ENCODE measurements at places on chromosomes 5 and 9.
A peak's percentile ranks its signal among the peaks of the same experiment; 100 is the strongest.

DNA sequence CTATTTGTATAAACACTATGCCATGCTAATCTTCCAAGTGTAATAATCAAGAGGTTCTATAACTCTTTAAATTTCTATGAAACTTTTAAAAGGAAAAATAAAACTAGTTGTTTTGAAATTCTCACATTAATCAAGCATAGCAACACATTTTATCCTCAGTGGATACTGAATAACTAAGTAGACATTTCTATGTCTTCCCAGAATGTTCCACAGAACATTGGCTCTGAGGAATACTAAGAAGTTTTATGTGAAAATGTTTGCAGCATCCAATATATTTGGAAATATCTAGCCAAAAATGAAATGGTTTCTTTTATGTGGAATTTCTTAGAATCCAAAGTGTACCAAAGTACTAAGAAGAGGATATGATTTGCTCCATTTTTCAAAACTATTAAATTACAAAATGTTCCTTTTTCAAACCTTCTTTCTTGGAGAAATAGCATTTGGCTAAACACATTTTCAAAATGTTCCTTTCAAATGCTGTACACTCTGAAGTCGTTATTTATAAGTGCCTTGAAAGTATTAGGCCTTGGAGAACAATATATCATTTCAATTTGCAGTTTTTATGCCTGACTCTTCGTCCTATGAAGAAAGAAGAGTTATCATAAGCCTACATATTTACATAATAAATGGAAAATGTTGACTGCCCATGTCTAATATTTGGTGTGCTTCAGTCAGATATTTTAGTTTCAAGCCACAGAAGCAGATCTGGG is 175.6 kb upstream of the COX7C start:
- DNase-seq: no peak

GRCh38 chr9:5886114-5886939 is 4.4 kb upstream of the MLANA start:
- peak; percentile 55 for DNase-seq

GRCh38 chr5:160118349-160119141 is 705 bp downstream of the PWWP2A start:
- peak; percentile 22 for DNase-seq

DNA sequence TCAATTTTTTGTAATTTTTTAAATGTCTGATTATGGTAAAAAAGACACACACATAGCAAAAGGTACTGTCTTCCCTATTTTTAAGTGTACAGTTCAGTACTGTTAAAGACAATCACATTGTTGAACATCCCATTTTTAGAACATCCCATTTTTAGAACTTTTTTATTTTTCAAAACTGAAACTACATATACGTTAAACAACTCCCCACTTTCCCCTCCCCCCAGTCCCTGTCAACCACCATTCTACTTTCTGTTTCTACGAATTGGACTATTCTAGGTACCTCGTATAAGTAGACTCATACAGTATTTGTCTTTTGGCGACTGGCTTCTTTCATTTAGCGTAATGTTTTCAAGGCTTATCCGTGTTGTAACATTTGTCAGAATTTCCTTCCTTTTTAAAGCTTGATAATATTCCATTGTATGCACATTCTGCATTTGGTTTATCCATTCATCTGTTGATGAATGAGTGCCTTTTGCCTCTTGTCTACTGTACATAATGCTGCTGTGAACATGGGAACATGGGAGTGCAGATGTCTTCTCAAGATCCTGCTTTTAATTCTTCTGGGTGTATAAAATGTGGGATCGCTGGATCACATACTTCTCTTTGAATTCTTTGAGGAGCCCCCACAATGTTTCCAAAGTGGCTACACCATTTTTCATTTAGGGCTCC is 154.0 kb downstream of the PIK3R1 start:
- no peak for DNase-seq

GRCh38 chr9:131747352-131747751 is 7.5 kb upstream of the RAPGEF1 start:
- DNase-seq: no peak

GRCh38 chr5:148751025-148751424 is 75.4 kb upstream of the ADRB2 start:
- DNase-seq: no peak

DNA sequence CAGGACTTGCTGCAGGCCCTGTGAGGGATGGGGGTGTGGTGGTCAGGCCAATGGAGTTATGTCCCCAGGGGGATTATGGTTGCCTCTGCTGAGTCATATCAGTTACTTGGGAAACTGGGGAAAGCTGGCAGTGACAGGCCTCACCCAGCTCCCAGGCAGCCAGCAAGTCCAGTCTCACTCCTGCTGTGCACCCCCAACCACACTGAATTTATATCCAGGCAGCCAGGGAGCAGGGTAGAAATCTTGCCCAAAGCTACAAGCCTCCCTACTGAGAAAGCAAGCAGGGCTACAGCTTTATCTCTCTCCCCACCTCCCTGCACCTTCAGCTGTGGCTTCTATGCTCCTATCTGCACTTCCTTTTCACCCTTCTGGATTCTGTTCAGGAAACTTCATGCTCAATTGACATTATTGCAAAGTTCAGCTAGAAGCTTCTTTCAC is 2076.0 kb upstream of the CDH9 start:
- DNase-seq: no peak

GRCh38 chr5:78671609-78672008 is 23.0 kb upstream of the LHFPL2 start:
- no peak for DNase-seq

DNA sequence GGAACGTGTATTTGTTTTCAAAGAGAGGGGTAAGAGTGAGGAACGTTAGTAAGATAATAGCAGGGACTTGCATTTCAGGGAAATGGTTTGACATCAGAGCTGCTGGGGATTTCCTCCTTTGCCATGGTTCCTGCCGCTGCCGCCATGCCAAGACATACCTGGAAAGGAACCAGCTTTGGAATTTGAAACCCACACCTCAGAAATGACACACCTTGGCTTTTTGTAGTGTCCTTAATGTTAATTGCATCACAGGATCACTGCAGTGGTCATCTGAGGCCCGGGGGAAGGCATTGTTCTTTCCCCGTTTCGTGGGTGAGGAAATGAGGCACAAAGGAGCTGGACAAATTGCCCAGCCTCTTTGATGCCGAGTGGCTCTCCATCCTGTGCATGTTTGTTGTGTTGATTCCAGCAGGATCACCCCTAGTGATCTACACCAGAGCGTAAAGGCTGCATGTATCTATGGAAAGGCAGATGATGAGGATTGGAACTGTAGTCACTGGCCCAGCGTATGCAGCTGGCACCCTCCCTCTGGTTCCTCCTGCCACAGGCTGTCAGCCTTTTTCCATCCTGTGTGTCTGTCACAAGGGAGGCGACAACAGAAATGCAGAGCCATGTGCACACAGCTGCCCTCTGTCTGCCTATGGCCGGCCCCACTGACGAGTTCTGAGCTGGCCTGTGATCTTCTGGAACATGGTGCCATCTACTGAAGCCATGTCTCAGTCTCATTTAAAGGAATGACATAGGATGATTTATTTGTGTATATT is 37.8 kb downstream of the SLC46A2 start:
- no peak for DNase-seq

DNA sequence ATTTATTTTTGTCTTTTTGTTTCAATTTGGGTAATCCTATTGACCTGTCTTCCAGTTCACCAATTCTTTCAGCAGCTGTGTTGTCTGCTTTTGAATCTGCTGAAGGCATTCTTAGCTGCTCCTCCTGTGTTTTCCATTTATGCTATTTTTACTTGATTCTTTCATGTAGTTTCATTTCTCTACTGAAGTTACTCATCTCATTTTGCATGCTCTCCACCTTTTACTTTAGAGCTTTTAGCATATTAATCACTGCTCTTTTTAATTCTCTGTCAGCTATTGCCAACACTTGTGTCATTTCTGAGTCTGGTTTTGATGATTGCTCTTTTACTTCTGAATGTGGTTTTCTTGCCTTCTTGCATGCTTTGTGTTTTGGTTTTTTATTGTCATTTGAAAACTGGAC is 496.0 kb upstream of the CLINT1 start:
- DNase-seq: no peak

DNA sequence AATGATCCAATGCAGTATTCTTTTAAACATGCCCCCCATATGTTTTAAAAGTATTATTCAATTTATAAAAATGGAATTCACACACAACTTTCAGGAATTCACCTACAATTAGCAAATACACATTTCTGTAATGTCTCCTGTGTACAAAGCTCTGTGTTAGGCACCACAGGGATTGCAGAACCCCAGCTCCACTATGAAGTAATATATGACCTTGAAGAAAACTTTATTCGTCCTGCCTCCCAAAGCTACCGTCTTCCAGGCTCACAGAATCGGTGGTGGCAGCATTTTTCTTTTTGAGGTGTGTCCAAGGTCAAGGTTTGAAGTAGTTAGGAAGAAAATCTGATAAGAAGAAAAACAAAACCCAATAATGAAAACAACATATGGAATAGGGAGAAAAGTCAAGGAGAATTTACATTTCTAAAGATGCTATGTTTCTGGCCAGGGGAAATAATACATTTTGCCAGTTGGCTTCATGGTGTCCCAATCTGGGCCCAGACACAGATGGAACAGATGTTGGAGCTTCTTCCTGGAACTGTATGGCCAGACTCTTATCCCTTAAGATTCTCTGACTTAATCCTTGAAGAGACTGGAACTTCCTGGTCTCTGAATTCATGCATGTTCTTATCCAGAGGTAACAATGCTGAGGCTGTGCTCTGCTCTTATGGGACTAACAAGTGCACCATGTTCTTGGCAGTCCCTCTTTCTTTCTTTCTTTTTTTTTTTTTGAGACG is 22.0 kb upstream of the LVRN start:
- DNase-seq: no peak

DNA sequence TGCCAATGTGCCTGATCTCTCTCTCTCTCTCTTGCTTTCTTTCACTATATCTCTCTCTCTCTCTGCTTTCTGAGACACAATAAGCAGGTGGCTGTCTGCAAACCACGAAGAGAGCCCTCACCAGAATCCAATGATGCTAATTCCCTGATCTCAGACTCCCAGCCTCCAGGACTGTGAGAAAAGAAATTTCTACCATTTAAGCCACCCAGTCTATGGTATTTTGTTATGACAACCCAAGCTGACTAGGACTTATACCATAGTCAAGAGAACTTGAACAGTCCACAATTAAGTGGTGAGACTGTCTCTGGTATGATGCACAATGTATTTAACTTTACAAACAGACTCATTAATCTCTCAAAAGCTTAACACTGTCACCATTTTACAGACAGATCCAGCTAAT is 67.0 kb downstream of the NFIB start:
- no peak for DNase-seq

DNA sequence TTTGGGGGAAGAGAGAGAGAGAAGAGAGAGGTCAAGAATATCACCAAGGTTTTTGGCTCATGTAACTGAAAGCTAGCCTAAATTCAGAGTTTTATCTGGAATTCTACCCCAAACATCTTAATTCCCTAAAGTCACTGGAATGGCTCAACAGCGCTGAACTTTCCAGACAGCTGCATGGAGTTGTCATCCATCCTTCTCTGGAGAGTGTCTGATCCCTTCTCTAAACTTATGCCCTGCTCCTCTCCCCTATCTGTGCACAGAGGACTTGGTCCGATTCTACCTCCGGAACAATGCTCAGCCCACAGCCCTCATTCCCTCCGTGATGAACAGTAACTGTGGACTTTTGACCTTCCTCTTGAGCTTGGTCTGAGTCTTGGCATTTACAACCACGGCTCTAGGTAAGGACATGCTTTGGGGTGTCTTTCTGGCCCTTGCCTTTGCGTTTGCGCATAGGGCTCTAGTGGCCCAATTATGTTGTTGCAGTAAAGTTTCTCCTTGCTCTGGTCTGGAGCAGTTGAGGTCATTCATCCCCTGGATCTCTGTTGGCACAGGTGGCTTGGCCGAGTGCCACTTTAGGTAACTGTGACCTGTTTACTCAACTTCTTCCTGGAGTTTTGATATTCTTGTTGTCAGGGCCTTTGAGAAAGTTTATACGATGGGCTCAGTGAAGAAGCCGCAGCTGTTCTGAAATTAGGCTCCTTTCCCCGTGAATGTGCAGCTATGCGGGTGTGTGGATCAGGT is 18.3 kb upstream of the CD180 start:
- no peak for DNase-seq

GRCh38 chr9:131447148-131447547 is 53.3 kb downstream of the PRRC2B start:
- no peak for DNase-seq

DNA sequence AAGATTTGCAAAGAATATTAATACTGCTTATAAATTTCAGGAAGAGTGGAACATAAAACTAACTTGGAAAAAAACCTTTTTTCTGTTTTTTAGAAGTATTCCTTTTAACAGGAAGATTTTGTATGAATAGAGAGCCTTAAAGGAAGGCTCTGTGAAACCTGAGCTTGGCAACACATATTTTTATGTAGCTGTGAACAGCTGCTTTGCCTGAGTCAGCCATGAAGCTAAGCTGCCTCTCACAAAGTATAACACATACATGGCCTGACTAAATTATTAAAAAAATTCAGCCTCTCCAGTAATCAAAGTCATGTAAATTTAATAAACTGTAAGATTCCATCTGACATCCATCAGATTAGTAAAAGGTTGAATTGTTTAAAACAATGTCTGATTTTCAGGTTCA is 547.5 kb downstream of the ELAVL2 start:
- DNase-seq: no peak

DNA sequence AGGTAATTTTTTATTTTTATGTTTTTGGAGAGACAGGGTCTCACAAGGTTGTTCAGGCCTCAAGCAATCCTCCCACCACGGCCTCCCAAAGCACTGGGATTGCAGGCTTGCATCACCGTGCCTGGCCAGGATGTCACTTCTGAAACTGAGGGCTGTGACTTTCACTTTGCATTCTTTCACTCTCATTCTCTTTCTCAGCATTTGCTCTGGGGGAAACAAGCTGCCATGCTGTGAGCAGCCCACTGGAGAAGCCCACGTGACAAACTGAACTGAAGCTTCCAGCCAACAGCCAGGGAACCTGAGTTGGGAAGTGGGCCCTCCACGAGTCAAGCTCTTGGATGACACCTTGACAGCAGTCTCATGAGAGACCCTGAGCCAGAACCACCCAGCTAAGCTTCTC is 109.4 kb downstream of the C5orf15 start:
- DNase-seq: no peak

DNA sequence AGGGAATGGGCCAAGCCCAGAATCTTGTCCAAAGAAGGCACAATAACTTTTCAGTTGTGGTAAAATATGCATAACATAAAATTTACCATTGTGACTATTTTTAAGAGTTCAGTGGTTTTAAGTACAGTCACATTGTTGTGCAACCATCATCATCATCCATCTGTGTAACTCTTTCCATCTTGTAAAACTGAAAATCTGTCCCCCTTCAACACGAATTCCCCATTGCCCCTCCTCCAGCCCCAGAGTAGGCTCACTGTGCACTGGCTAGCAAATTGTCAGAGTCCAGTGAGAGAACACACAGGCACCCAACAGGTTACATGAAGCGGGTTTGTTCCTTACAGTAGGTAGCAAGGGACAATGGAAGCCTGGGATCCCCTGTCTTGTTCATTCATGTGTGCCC is 13.7 kb downstream of the BARX1 start:
- no peak for DNase-seq

DNA sequence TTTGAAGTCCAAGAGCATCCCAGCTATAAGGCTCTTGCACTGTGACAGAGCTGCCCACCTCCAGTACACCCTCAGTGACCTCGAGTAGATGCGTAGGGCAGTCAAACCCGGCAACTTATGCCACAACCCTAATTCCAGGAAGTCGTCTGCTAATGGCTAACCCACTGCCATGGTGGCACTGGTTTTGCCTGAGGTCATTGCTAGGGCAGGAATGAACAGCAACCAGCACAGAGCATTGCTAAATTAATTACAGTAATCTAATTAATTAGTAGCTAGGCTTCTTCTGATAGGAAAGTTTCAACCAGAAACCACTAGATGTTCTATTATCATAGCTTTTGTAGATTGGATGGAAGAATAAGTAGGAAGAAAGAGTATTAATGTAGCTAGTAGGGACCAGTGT is 122.8 kb downstream of the DPYSL3 start:
- no peak for DNase-seq

Measured in stimulated activated CD8-positive, alpha-beta memory T cell treated with anti-CD3 and anti-CD28 coated beads, Interleukin-15, amount 100 ng/mL, for 4 hours (primary cell).